Uterus (tissue), 4 donors: ENCODE measurements at places on chromosomes 4 and X.

GRCh38 chr4:75848891-75849290 lies 53.4 kb downstream of the PPEF2 start:
- no peaks in the 10 kb centered on the region for H3K4me1 ChIP-seq
- DNase-seq: no peak
- no peak overlapping the region for H3K4me3 ChIP-seq
- H3K36me3 ChIP-seq: no peaks in the 10 kb centered on the region
- H3K27me3 ChIP-seq: no peaks in the 10 kb centered on the region
- no peak overlapping the region for H3K27ac ChIP-seq

- H3K27ac ChIP-seq: no peak overlapping the region
- H3K27me3 ChIP-seq: no peaks in the 10 kb centered on the region
- no peak for DNase-seq
- H3K4me3 ChIP-seq: no peak overlapping the region
- no peaks in the 10 kb centered on the region for H3K36me3 ChIP-seq
These were observed 42.7 kb upstream of the RAPGEF2 start for GRCh38 chr4:159060161-159060560.

GRCh38 chrX:69357317-69357716 lies 146.8 kb upstream of the NALF2 start:
- no peak overlapping the region for H3K27ac ChIP-seq
- H3K4me3 ChIP-seq: no peak overlapping the region
- no peaks in the 10 kb centered on the region for H3K4me1 ChIP-seq
- DNase-seq: no peak
- H3K36me3 ChIP-seq: no peaks in the 10 kb centered on the region
- H3K27me3 ChIP-seq: no peaks in the 10 kb centered on the region

- no peak overlapping the region for H3K4me3 ChIP-seq
- no peak overlapping the region for H3K27ac ChIP-seq
- no peaks in the 10 kb centered on the region for H3K27me3 ChIP-seq
These were observed 124.2 kb upstream of the EOLA2 start for GRCh38 chrX:150062292-150063137.

DNA sequence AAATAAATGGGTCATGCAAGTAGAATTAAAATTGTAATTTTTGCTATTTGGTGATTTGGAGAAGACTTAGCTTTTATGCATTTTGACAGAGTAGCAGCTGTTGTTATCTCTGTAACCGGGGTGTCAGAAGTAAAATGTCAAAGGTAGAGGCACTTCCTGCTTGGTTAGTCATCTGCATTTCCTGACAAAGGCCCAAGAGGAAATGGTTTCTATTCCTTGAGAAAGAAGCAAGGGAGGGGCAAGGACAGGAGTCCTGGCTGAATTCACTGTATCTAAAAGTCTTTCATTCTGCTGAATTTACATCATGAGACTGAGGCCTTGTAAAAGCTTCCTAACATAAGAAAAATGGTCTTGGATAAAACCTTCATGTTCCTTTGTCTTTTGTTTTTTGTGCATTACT lies 550.9 kb upstream of the BOD1L1 start:
- no peaks in the 10 kb centered on the region for H3K4me1 ChIP-seq
- no peaks in the 10 kb centered on the region for H3K27me3 ChIP-seq
- no peak overlapping the region for H3K27ac ChIP-seq
- no peak overlapping the region for H3K4me3 ChIP-seq
- no peak for DNase-seq
- H3K36me3 ChIP-seq: no peaks in the 10 kb centered on the region

- no peak for DNase-seq
- H3K36me3 ChIP-seq: no peaks in the 10 kb centered on the region
- no peak overlapping the region for H3K4me3 ChIP-seq
- no peak overlapping the region for H3K27ac ChIP-seq
These were observed 38.5 kb downstream of the HPGD start for GRCh38 chr4:174483792-174484191.

GRCh38 chrX:124117325-124117724 lies 155.8 kb downstream of the STAG2 start:
- no peaks in the 10 kb centered on the region for H3K4me1 ChIP-seq
- H3K36me3 ChIP-seq: no peaks in the 10 kb centered on the region
- no peak for DNase-seq
- H3K4me3 ChIP-seq: no peak overlapping the region

- H3K36me3 ChIP-seq: no peaks in the 10 kb centered on the region
- DNase-seq: no peak
- H3K4me1 ChIP-seq: no peaks in the 10 kb centered on the region
- H3K4me3 ChIP-seq: no peak overlapping the region
- no peak overlapping the region for H3K27ac ChIP-seq
- H3K27me3 ChIP-seq: no peaks in the 10 kb centered on the region
These were observed 137.8 kb upstream of the HS3ST1 start for GRCh38 chr4:11566444-11567022.

- no peak overlapping the region for H3K27ac ChIP-seq
These were observed 156.6 kb downstream of the GATB start for GRCh38 chr4:151604238-151604637.

GRCh38 chr4:83139514-83140156 lies 25.1 kb upstream of the PLAC8 start:
- DNase-seq: no peak
- H3K36me3 ChIP-seq: no peaks in the 10 kb centered on the region
- H3K27me3 ChIP-seq: no peaks in the 10 kb centered on the region
- H3K4me1 ChIP-seq: no peaks in the 10 kb centered on the region

DNA sequence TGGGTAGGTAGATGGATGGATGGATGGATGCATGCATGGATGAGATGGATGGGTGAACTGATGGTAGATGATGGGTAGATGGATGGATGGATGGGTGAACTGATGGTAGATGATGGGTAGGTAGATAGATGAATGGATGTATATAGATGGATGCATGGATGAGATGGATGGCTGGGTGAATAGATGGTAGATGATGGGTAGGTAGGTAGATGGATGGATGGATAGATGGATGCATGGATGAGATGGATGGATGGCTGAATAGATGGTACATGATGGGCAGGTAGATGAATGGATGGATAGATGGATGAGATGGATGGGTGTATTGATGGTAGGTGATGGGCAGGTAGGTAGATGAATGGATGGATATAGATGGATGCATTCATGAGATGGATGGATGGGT lies 15.1 kb upstream of the SLC25A6 start:
- no peak for DNase-seq
- H3K4me1 ChIP-seq: no peaks in the 10 kb centered on the region
- H3K27ac ChIP-seq: no peak overlapping the region
- no peaks in the 10 kb centered on the region for H3K27me3 ChIP-seq
- H3K4me3 ChIP-seq: no peak overlapping the region
- H3K36me3 ChIP-seq: no peaks in the 10 kb centered on the region
